ENCODE measurements at places on chromosomes 4 and X.

- DNase-seq = peak; percentile 49
Observed at GRCh38 chr4:77001907-77002306, 52.4 kb downstream of the SEPTIN11 start.

- DNase-seq = no peak
Observed at GRCh38 chrX:118623062-118623461, 104.3 kb upstream of the IL13RA1 start.

- DNase-seq = no peak
Observed at GRCh38 chr4:127102361-127102760, 530.4 kb upstream of the INTU start.

DNA sequence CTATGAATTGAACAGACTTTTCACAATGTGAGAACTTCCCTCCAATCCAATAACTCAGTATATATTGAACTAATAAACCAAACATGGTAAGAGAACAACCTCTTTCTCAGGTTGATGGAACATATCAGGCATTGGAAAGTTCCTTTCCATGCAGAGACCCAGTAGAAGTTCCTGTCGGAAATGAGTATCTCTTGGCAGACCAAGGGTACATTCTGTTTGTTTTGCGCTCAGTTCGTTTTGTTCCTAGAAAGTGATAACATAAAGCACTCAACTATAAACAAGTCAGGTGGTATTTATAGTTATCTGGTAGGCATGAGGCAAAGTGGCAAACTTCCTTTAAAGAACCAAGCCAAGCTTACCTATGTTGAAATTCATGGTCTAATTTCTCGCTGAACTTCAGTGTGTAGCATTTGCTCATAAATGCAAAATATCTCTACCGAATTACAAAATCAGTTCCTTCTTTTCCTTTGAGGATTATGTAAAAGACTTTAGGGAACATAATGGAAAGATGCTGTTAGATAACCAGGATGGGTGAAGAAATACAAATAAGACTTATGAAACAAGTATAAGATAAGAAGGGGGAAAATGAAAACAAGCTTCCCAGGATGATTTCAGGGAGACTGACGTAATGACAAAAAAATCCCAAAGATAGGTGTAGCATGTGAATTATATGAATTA, 120.3 kb downstream of the ARHGAP24 start:
- no peak for DNase-seq

- no peak for DNase-seq
Observed at GRCh38 chr4:84915396-84915780, 51.1 kb downstream of the WDFY3 start.

DNA sequence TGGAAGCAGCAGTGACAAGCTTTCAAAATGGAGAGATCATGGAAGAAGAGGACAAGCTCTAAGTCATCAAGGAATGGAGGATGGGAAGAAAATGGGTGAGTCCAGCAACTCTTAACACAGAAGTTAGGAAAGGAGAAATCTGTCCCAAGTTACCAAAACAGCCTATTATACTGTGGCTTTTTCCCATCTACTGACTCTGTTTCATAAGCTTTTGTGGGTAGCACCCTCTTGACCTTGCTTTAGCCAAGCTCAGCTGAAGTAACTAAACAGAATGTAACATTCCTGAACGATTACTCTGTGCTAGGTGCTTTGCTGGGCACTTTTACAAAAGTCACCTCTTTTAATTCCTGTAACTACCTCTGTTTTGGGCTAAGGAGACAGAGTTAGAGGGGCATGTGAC, 54.9 kb downstream of the MAP7D2 start:
- peak; percentile 70 for DNase-seq

- no peak for DNase-seq
Observed at GRCh38 chrX:133364865-133365264, 50.4 kb downstream of the GPC4 start.

DNA sequence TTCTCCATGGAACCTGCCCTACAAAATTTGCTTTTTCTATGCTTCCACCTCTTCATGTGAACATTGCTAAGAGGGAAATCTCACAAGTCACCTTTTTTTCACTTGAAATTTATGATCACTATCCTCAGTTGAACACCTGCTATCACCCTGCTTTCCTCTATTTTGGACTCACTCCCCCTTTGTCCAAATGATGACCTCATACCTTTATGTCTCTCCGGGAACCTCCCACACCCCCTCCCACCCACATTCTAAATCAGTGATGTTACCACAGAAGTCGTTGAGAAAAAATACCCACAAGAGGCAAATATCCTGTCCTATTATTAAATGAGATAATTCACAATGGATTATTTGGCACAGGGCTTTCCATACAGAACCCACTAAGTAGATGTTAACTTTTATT, 156.5 kb downstream of the RNF150 start:
- DNase-seq = no peak

DNA sequence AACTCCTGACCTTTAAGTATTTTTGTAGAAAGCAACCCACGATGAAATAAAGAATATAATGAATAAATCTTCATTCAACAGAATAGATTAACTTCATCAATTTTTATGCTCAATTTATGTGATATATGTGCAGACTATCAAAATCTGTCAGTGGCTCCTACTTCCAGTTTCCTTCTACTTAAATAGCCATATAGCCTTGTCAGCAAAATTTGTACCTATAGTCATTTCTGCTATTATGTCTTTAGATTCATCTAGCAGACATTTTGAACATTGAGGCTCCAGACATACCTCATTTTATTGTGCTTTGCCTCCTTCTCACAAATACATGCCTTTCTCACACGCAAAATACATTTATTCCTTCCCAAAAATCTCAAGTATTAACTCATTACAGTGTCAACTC, 971.7 kb downstream of the FAM133A start:
- no peak for DNase-seq

DNA sequence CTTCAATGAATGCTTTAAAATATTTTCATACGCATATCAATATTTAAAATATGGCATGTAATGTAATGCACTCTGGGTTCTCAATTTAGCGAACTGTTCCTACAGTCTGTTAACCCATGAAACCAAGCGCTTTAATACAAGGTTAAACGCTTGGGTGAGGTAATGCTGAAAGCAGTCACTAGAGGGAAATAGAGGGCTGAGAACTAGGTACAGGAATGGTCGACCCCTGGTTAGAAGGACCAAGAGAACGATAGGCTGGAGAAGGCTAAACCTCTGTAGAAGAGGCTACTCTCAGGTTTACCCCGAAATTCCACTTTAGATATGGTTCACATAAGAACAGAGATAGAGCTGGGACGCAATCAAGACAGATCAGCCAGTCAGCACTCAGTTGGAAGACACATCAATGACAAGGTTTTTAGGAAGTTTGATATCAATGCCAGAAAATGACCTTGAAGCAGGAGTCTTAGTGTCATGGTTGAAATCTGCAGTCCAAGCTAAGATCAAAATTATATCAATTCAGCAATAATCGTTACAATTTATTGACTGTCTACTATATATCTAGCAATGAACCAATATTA, 26.9 kb downstream of the ARSJ start:
- no peak for DNase-seq

GRCh38 chr4:37970702-37971101, 10.5 kb downstream of the PTTG2 start:
- peak; percentile 37 for DNase-seq

DNA sequence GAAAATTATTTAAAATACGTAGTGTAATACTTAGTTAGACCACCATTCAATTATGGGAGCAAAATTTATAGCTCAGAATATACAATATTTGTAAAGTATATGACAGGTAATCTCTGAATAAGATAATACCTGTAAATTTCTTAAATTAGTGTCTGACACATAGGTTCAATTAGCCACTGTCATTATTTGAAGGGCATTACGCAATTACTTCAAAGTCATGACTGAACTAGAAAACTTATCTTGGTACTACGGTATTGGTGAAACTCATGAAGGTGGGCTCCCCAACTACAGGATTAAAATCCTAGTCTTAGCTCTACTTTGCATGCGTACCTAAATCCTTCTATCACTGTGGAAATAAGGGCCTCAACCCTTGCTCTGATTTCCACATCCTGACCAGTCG, 860.7 kb downstream of the PCDH19 start:
- no peak for DNase-seq

DNA sequence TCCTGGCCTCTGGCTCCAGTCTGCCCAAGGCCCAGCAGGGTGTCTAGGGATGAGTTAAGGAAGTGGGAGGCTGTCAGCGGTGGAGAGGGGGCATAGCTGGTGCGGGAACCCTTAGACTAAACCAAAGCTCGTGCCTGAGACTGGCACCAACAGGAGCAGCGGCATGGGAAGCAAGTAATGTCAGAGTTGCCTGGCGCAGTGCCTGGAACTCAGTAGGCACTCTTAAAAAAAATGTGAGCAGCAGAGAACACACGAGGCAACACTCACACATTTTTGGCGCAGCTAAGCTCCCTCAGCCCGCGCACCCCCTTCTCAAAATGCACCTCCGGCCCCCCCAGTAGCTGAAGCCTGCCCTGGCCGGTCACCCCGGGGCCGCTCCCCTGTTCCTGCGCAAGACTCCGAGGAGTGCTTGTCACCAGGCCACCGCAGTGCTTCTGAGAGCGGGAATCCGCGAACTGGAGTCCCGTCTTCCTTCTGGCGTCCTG, 583 bp downstream of the GABRE start:
- peak; percentile 31 for DNase-seq

- peak; percentile 20 for DNase-seq
Observed at GRCh38 chr4:27764526-27764837, 903.8 kb downstream of the STIM2 start.

GRCh38 chr4:89661173-89661899, 175.6 kb downstream of the SNCA start:
- peak; percentile 75 for DNase-seq

DNA sequence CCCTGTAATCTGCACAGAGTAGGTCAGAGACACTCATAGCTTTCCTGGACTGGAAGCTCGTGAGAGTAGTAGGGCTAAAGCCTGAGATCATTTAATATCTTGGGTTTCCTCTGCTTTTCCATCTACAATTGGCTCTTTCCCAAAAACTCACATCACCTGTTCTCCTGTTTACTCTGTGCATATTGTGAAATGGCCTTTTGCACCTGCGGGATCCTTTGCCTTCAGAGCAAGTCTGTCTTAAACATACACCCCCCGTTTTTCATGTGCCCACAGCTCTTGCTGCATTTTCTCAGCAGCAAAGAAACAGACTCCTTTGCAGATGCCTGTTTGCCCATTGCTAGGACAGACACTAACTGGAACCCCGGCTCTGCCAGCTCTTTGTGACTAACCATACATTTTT, 608.3 kb upstream of the PCDH10 start:
- no peak for DNase-seq

- no peak for DNase-seq
Observed at GRCh38 chr4:81827577-81828202, 356.0 kb upstream of the RASGEF1B start.

GRCh38 chr4:153448003-153448731, 18.0 kb upstream of the TMEM131L start:
- no peak for DNase-seq

DNA sequence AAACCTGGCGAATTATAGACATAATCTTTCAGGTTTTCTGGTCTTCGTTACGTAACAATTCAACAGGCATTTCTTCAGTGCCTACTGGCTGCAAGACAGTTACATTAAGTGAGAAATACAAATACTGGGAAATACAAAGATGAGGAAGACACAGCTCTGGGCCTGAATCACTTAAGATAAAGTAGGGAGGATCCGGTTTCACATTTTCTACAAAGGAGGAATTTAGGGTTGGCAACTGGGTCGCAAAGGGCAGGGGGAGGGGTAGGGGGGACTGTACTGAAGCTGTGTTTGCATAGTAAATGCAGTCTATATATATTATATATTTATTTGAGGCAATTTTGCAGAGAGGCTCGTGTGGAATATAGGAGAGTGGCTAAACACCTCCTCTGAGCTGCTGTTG, 107.4 kb downstream of the MAML3 start:
- no peak for DNase-seq

DNA sequence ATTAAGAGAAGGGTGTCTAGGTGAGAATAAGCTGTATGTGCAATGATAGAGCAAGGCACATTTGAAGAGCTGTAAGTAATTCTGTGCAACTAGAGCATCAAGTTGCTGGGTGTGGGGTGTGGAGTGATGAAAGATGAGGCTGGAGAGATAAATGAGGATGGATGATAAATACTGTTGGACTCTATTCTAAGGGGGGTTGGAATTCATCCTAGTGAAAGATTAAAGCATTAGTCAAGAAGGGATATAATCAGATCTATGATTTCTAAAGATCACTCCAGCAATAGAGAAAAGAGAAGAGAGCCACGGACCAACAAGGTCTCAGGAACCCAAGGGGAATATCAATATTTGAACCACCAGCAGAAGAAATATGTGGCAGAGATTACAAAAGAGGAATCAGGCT, 415.0 kb upstream of the RPS6KA3 start:
- DNase-seq = no peak

DNA sequence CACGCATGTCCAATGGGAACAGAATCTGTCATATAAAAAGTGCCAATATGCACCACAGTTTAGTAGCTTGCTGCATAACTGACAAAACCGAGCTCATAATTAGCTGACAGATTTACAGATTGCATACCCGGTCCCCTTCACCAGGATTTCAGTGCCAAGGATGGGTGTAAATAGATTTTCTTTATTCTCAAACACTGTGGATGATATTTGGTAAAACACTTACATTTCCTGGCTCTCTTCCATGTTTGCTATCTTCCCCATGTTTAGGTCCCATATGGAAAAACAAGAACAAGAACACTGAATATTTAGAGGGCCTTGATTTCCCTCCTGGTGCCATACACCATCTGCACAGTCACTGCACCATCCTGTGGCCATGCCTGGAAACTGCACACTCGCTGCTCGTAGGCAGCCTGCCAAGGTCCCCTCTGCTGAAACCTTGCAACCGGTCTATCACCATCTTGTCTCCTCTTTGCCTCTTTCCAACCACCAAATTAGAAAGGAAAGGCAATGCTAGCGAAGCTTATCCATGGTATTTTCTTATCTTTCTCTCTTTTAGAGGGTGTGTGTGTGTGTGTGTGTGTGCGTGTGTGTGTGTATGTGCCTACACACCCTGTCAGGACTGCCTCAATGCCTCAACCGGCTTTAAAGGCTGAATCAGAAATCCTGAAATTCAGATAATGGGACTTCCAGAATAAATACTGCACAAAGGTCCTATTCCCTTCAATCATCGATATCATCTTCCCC, 124.2 kb upstream of the MBNL3 start:
- no peak for DNase-seq

DNA sequence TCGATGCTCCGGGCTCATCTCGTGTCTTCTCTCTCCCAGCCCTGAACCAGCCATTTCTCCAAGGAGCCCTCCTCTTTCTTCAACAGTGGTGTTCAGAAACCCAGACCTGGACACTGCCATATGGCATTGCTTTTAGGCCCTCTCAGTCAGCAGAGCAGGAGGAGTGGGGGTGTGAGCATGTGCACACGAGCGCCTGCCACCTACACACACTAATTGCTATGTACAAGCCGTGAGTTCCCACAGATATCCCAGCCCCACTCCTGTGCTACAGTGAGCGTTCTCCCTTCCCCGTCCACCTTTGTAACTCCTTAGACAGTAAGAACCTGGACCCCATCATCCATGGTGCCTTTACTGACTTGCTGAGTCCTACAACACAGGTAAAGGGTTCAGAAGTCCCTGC, 53.8 kb downstream of the TNIP2 start:
- DNase-seq = no peak

GRCh38 chr4:146186041-146186440, 10.5 kb downstream of the LSM6 start:
- no peak for DNase-seq

GRCh38 chrX:77733342-77733741, 52.7 kb downstream of the ATRX start:
- no peak for DNase-seq

- no peak for DNase-seq
Observed at GRCh38 chr4:38072578-38072977, 112.4 kb downstream of the PTTG2 start.

Data from RCC 7860 (cell line).